CD4-positive, alpha-beta T cell treated with Interferon gamma for 1 hour (primary cell): ENCODE measurements at places on chromosomes 7 and 10.

GRCh38 chr7:99451936-99452335 lies 13.2 kb downstream of the CPSF4 start:
- DNase-seq = no peak

DNA sequence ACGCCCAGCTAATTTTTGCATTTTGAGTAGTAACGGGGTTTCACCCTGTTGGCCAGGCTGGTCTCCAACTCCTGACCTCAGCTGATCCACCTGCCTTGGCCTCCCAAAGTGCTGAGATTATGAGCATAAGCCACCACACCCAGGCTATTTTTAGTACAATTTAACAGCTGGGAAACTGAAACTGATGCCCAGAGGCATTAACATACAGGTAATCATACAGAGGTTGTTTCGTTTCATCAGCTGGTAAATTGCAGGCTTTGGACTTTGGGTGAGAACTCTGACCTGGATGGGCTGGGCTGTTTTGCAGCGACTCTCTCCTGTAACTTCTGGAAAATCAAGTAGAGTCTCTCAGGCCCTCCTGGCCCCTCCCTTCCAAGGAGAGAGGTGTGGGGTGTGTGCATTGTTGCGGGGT lies 6.2 kb upstream of the ACHE start:
- no peak for DNase-seq

- DNase-seq = no peak
Measured at GRCh38 chr7:27412164-27412563, 169.6 kb downstream of the EVX1 start.

GRCh38 chr10:88458209-88458608 lies 124.9 kb downstream of the RNLS start:
- DNase-seq = no peak

GRCh38 chr7:138980563-138981291 lies 462 bp downstream of the KIAA1549 start:
- no peak for DNase-seq

GRCh38 chr7:139728203-139728602 lies 49.6 kb downstream of the HIPK2 start:
- no peak for DNase-seq
